ENCODE measurements at places on chromosomes 12 and 14.

DNA sequence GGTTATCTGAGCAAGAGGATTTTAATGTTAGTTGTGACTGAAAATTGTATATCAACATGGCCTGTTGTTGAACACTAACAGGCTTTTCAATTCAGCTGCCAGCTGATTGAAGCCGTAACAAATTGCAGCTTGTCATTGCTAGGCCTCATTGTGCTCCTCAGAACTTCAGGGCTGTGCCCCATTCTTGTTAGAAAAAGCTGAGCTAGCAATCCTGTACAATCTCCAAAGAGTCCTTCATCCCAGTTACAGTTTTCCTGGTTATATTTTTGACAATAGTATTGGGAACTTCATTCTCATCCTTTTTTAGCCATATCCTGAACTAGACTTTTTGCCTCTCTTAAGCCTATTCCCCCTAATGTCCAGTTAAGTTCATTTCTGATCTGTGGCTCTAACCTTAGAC, 564.1 kb upstream of the ATXN7L3B start:
- no peak for DNase-seq

DNA sequence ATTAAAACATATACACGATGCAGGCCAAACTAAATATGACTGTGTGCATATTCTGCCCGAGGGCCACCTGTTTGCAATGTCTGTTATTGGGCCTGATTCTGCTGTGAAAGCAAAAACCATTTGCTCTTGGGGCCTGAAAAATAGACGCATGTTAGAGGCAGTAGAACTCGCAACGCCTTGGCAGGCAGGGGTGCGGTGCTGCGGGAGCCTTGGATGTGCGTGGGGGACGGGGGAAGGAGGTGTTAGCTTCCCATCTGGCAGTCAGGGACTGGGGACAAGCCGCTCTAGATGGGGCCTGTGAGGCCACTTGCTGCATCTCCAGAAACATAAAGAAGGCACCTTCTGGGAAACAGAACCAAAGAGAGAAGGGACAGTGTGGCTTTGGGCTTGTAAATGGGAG, 216.3 kb downstream of the PHETA1 start:
- no peak for DNase-seq

DNA sequence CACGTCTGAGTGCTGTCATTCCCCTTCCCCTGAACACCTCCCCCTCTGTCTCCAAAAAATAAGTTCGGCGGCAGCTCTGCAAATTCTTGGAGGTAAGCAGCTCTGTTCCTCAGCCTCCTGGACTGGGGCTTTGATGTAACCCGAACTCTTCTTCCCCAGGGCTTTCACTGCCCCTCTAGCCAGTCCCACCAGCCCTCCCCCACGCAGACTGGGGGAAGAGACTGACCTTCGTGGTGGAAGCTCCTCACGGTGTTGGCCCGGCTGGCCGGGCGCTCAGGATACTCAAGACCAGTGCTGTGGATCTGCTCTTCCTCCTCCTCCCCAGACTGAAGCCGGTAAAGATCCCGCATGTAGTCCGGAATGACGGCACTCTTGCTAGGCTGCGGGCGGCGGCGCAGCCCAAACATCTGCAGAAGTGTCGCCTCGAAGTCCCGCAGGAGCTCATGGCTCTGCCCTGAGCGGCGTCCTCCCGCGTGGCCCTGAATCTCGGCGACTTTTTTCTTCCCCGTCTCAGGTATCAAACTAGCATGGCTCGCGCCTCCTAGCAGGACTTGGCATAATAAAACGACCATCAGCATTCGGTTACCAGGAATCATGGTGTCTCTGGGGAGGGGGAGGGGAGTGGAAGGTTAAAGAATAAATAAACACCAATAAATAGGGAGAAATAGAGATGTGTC, 4.9 kb downstream of the BMP4 start:
- DNase-seq = no peak

GRCh38 chr14:71185637-71186036, 278.4 kb downstream of the PCNX1 start:
- DNase-seq = no peak

- no peak for DNase-seq
Measured at GRCh38 chr12:121062391-121063045, 23.5 kb upstream of the OASL start.

DNA sequence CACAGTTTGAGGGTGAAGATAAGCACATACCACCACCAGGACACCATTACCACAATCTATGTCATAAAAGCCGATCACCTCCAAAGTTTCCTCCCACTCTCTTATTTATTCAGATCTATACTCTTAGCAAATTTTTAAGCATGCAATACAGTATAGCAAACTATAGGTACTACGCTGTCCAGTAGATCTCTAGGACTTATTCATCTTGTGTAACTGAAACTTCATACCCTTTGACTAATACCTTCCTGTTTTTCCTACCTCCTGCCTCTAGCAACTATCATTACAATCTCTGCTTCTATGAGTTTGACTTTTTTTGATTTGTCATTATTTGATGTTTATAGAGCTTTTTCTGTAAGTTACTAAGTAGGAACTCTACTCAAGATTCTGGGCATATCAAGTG, 84.5 kb upstream of the MANSC4 start:
- DNase-seq = no peak

GRCh38 chr14:50381823-50382287, 14.8 kb downstream of the CDKL1 start:
- no peak for DNase-seq

GRCh38 chr14:93012951-93013719, 90.2 kb downstream of the CHGA start:
- no peak for DNase-seq

GRCh38 chr12:46560874-46561273, 188.3 kb upstream of the SLC38A2 start:
- DNase-seq = no peak

GRCh38 chr14:70972107-70972976, 65.1 kb downstream of the PCNX1 start:
- DNase-seq = peak; percentile 77

- DNase-seq = no peak
Measured at GRCh38 chr12:80299976-80300375, 144.1 kb upstream of the PTPRQ start.

DNA sequence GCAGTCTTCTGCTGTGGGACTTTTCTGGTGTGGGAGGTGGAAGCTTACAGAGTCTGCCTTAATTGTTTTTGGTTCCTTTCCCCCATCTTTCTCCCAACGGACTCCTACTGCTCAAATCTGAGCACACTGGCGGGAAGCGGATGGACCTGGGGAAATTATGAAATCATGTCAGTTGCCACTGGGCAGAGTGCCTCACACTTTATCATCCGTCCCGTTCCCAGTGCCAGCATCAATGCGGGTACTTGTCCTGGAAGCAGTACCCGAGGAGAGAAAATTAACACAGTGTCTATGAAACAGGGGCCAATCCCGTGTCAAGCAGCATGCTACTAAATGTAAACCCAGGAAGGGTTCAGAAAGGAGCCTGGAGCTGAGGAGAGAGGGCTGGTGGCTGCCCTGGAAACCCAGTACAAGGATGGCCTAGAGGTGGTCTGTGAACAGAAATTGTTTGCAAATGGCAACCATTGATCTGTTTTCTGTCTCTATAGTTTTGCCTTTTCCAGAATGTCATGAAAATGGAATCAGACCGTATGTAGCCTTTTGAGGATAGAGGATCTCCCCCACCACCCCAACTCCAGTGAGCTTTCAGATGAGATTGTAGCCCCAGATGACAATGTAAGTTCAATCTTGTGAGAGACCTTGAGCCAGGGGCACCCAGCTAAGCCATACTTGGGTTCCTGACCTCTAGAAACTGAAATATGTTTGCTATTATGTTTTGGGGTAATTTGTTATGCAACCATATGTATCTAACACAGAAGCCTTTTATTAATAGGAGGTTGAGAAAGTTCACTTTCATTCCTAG, 908 bp upstream of the CDKL1 start:
- DNase-seq = no peak

DNA sequence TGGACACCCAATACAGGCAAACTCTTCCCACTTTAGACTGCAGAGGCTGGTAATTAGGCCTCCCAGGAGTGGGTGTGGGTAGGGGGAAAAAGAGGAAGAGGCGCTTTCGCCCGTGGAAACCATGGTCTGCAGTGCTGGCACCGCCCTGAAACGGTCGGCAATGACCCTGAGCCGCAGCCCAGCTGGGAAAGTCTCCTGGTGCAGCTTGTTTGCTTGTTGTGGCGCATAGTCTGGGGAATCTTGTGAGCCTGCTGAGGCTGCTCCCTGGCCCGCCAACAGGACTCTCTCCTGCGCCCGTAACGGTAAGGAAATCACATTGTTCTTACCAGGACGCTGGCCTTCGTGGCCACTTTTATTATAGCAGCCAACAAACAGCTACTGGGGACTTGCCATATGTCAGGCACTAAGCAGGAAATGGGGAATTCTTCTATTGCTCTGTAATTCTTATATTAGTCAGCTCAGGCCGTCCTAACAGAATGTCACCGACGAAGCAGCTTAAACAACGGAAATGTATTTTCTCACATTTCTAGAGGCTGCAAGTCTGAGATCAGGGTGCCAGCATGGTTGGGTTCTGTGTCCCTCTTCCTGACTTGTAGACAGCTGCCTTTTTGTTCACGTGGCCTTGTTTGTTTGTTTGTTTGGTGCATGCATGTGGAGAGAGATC, 52.5 kb upstream of the RIN3 start:
- DNase-seq = no peak

GRCh38 chr12:92621833-92622232, 81.0 kb upstream of the PLEKHG7 start:
- DNase-seq = no peak

DNA sequence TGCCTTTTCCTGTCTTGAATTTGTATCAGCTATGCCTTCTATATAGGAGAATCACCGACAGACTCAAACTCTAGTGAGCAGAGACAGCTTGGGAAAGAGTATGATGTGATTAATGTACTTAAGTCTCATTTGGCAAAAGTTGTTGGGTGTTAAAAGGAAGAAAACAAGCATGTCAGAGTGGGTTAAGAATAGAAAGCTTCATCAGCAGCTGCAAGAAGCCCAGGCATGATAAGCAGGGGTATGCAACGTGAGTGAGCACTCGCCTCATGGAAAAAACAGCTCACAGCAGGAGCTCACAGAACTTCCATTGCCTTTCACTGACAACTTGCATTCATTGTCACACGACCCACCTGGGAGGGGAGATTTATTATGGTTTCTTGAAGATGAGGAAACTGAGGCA, 35.9 kb upstream of the WNK1 start:
- DNase-seq = peak; percentile 40

DNA sequence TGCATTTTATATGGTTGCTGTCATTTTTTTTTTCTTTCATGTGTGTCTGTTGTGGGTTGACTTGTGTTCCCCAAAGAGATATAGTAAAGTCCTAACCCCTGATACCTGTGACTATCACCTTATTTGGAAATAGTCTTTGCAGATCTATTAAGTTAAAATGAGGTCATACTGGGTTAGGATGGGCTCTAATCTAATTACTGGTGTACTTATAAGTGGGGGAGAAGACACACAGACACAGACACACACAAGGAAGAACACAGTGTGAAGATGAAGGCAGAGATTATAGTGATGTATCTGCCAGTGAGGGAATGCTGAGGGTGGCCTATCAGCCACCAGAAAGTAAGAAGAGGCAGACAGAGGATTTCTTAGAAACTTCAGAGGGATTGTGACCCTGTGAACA, 318.4 kb upstream of the ATP2B1 start:
- no peak for DNase-seq

DNA sequence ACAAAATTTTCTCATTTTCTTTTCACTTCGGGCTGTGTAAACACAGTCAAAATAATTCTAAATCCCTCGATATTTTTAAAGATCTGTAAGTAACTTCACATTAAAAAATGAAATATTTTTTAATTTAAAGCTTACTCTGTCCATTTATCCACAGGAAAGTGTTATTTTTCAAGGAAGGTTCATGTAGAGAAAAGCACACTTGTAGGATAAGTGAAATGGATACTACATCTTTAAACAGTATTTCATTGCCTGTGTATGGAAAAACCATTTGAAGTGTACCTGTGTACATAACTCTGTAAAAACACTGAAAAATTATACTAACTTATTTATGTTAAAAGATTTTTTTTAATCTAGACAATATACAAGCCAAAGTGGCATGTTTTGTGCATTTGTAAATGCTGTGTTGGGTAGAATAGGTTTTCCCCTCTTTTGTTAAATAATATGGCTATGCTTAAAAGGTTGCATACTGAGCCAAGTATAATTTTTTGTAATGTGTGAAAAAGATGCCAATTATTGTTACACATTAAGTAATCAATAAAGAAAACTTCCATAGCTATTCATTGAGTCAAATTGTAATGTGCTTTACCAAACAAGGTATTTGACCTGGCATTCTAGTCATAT, 4.8 kb downstream of the CDKN1B start:
- no peak for DNase-seq

DNA sequence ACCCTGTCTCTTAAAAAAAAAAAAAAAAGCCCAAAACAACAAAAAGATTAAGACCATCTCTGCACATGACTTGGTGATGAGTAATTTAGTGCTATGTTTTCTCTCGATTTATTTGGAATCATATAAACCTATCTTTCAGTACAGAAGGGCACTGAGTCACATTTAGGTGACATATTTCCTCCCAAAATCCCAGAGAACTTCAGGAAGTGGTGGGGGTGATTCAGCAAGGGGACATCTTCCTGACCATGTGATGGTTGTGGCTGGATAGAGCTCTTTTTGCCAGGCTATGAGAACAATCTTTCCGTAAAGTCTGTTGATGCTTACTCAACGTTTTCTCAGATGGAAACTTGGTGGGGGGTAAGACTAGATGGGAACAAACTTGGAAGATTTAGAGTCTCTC, 50.0 kb downstream of the PPFIBP1 start:
- DNase-seq = no peak

DNA sequence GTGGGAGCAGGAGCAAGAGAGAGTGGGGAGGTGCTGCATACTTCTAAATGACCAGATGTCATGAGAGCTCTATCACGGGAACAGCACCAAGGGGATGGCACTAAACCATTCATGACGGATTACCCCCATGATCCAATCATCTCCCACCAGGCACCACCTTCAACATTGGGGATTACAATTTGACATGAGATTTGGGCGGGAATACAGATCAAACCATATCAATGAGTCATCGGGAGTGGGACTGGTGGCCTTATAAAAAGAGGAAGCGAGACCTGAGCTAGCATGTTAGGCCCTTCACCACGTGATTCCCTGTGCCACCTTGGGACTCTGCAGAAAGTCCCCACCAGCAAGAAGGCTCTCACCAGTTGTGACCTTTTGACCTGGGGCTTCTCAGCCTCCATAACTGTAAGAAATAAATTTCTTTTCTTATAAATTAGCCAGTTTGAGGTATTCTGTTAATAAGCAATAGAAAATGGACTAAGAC, 28.7 kb downstream of the COX8C start:
- no peak for DNase-seq

GRCh38 chr12:98894412-98895085, 249.5 kb downstream of the APAF1 start:
- DNase-seq = no peak

GRCh38 chr12:132535019-132535418, 45.1 kb downstream of the FBRSL1 start:
- no peak for DNase-seq

- DNase-seq = no peak
Measured at GRCh38 chr12:3137268-3137781, 60.1 kb downstream of the TSPAN9 start.

- no peak for DNase-seq
Measured at GRCh38 chr12:87107270-87107669, 851.1 kb upstream of the MGAT4C start.

All from stimulated activated CD4-positive, alpha-beta T cell treated with anti-CD3 and anti-CD28 coated beads, Interleukin-12 subunit alpha, Interleukin-12 subunit beta, amount 100 ng/mL, for 4 hours (primary cell).